ENCODE measurements at places on chromosomes 1 and 21.
A peak's percentile ranks its signal among the peaks of the same experiment; 100 is the strongest.

- no peak for DNase-seq
Observed at GRCh38 chr21:45228171-45228641, 59.5 kb downstream of the POFUT2 start.

DNA sequence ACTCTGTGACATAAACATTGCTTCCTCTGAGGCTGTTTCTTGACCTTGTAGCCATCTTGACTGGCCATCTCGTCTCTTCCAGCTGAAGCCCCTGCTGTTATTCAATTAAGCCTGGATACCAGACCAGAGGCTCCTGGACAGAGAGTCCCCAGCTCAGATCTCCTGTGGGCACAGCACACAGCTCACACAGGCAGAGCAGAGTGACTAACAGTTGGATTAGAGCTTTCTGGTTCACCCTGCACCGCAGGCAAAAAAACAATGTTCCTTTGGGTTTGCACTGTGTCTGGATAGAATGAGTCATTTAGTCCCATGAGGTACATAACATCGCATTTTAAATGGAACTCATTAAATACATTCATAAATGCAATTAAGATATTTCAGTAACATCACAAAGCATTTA is 33.4 kb upstream of the USH2A start:
- peak; percentile 78 for DNase-seq

DNA sequence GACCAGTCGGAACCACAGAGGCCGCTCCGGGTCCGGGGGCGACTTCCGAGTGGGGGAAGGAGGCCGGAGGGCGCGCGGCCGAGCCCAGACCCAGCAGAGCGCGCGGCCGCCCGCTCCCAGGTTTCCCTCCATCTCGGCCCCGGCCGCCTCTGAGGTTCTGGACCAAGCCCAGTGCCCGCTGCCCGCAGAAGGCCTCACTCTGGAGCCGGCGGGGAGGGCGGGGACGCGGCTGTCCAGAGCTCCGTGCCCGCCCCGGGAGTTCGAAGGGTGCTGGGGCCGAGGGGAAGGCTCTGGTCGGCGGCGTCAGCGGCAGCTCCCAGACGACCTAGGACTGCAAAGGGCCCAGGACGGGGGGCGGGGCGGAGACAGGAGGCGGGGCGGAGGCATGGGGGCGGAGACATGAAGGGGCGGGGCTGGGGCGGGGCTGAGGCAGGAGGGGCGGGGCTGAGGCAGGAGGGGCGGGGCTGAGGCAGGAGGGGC is 48.0 kb upstream of the SLC19A1 start:
- DNase-seq, result peak; percentile 96

GRCh38 chr1:60942291-60942690 is 140.1 kb upstream of the NFIA start:
- no peak for DNase-seq

DNA sequence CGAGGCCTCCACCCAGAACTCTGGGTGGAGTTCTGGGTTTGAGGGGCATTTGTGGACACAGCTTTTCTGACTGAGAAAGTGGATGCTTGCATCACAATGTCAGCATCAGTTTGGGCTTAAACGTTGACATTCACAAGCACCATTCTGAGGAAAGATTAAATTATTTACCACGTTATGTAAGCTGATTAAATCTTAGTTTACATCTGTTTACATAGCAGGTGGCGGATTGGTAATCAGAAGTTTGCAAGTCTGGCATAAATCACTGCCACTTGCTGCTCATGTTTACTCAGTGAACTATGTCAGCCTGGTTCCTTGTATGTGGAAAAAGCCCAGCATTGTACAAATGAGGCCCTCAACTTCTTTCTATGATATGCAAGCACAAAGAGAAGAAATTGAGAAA is 310.1 kb downstream of the PAPPA2 start:
- no peak for DNase-seq

- no peak for DNase-seq
Observed at GRCh38 chr1:167573035-167573434, 19.5 kb upstream of the CREG1 start.

DNA sequence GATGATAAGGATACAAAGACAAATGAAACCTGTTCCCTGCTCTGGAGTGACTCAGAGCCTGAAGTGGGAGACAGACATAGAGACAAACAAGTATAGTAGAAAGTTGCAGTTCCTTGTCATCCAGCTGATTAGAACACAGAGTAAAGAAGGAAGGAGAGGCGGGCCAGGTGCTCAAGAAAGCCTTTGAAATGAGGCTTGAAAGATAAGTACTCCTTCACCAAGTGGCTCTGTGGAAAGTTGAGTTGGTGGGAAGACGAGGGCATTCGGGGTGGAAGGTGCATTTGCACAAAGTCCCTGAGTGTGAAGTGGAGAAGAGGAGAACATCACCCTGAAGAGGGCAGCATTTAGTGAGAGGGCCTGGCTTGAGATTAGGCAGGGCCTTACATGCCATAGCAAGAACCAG is 17.0 kb downstream of the MARK1 start:
- no peak for DNase-seq

- no peak for DNase-seq
Observed at GRCh38 chr1:19828546-19828945, 13.5 kb upstream of the RNF186 start.

- no peak for DNase-seq
Observed at GRCh38 chr1:246091477-246091876, 415.6 kb downstream of the SMYD3 start.

- peak; percentile 81 for DNase-seq
Observed at GRCh38 chr1:85464497-85465098, 361 bp downstream of the DDAH1 start.

- DNase-seq, result peak; percentile 21
Observed at GRCh38 chr1:150259758-150260669, 2.4 kb downstream of the CA14 start.

DNA sequence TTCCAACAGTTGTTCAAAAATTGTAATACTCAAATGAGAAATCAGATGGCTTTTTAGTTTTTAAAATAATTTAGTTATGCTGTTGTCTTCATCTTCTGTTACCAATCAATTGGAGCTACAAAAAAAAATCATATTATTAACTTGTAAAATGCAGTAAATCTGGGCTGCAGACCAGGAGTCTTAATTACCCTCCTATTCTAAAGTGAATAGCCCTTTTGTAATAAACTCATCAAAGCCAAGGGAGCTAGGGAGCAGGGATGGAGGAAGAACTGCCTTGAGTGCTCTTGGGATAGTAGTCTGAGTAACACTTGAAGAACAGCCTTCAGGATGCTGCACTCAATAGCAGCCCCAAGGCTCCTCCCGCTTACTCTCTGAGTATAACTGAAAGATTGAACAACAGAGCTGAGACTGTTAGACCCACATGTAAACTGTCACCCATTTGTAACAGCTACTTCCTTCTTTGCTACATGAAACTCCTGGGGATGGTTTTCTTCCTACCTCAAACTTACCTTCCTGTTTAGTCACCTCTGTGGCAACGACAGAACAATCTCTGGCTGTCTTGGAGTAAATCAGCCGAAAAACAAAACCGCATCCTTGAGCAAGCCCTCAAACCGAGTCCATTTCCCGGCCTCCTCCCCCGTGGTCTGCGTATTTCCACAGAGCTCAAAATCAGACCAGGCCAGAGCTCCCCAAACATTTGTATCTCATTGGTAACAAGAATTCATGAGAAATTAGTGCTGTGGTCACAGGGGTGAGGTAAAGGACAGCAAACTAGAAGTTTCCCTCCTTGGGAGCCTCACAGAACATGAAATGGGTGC is 55.9 kb downstream of the CD58 start:
- no peak for DNase-seq

- DNase-seq, result no peak
Observed at GRCh38 chr1:37474697-37475379, 458 bp downstream of the ZC3H12A start.

GRCh38 chr1:18602533-18603211 is 28.0 kb upstream of the PAX7 start:
- DNase-seq, result no peak

- no peak for DNase-seq
Observed at GRCh38 chr1:23163395-23163794, 5.3 kb downstream of the LUZP1 start.

DNA sequence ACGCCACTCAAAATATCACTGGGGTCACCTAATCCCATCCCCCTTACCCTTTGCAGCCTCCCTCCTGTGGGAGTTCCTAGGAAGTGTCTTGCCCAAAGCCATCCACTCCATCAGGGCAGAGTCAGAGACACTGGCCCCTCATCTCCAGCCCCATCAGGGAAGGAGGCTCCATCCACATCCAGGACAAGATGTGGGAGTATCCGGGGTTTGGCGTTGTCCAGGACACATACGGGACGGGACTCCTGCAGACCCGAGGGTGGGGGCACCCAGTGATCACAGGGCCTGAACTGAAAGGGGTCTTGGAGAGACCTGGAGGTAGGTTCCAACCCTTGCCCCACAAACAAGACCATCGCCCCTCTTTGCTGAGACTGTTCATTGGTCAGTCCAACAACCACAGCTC is 348.2 kb downstream of the MATN1 start:
- DNase-seq, result no peak

GRCh38 chr1:48233666-48234485 is 11.4 kb downstream of the SLC5A9 start:
- DNase-seq, result no peak

GRCh38 chr1:37725851-37726613 is 33.7 kb downstream of the CDCA8 start:
- no peak for DNase-seq

DNA sequence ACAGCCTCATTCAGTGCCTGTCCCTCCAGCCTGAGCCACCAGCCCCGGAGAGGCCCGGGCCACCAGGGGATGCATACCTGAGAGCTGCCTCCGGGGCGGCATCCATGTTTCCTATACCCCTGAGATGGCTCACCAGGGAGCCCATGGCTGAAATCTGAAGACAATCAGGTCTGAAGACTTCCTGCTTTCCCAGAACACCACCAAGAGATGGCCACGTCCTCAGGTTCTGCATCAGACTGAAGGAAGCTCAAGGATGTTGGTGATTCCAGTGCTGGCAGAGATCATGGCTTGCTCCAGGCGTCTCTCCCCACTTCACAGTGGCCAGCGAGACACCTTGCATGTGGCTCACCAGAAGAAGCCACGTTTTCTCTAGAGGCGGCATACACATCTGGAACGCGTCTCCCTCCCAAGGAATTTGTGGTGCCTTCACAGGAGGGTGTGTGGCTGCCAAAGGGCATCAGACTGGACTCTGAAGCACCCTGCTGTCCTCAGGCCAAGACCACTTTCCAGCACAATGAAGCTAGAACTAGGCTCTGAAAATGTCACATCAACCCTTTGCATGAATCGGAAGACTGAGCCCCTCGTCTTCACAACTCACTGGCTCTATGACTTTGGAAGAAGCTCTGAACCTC is 170.7 kb upstream of the IRF2BP2 start:
- no peak for DNase-seq

DNA sequence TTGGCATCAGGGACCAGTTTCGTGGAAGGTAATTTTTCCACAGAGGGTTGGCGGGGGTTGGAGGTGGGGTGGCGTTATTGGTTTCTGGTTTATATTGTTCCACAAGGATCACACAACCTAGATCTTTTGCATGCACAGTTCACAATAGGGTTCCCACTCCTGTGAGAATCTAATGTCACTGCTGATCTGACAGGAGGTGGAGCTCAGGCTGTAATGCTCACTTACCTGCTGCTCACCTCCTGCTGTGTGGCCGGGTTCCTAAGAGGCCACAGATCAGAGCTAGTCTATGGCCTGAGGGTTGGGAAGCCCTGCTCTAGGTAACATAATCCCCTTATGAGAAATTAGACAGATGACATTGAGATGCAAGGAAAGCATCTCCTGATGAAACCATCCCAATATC is 12.6 kb downstream of the GBP5 start:
- DNase-seq, result no peak

GRCh38 chr1:247298701-247299100 is 33.0 kb downstream of the ZNF496 start:
- DNase-seq, result no peak

DNA sequence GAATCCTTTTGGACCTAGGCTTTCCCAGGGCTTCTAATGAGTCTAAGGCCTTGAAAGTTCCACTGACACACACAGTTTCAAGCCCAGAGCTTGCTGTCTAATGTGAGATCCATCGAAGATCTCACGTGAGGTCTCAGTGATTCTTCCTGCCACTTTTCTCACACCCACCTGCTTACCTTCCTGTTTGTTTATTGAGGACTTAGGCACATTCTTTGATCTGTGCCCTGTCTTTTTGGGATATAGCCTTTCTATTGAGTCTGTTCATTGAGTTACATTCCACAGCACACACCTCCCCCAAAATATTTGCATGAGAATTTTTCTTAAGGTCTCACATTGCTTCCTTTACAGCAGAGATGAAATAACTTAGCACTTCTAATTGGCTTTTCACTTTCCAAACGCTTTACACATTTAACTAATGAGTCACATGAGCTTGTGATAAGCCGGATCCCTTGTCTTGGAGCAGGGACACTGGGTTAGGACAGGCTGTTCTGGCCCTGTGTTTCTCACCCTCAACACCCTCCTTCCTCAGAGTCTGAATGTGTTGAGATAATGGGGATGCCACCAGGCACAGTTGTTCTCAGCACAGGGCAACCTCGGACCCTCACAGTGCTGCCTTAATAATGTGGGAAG is 288.3 kb downstream of the TM2D1 start:
- no peak for DNase-seq

DNA sequence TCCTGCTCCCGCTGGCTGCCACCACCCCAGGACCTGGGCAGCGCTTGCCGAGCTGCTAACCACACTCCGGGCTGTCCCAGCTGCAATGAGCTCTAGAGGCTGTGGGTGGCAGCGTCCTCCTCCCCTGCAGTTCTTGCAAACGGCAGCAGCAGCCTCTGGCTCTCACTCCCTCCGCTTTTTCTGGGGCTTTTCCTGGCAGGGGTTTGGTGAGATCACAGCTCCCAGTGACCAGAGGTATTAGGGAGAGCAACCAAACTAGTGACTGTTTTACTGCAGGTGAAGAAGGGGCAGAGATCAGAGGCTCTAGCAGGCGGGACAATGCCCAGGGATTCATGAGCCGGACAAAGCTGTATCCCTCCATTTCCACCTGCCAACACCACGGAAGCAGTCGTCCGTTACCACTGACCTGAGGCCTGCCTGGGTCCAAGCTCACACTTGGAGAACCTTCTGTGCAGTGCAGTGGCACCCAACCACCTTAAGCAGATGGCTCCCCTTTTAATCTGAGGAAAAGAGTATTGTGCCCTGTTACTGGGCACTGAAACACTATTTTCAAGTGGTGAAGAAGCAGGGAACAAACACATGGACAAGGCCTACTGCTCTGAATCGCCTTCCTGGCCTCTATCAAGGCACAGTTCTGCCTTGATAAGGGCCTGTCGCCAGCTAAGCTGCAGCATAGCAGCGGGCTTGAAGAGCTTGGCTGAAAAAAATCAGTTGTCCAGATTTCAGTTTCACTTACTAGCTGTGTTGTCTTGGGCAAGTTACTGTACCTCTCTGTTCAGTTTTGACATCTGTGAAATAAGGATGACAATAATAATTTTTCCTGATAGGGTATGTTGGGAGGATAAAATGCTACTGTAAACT is at the start of gene F5:
F5 (minus strand) TSS at position 87 of the 861 bp plus-strand sequence. CDS start 95 bp downstream, outside the sequence.
- DNase-seq, result peak; percentile 58

- DNase-seq, result no peak
Observed at GRCh38 chr1:243487649-243488227, 231.9 kb downstream of the SDCCAG8 start.

- no peak for DNase-seq
Observed at GRCh38 chr21:41378849-41379248, 17.0 kb downstream of the MX2 start.

DNA sequence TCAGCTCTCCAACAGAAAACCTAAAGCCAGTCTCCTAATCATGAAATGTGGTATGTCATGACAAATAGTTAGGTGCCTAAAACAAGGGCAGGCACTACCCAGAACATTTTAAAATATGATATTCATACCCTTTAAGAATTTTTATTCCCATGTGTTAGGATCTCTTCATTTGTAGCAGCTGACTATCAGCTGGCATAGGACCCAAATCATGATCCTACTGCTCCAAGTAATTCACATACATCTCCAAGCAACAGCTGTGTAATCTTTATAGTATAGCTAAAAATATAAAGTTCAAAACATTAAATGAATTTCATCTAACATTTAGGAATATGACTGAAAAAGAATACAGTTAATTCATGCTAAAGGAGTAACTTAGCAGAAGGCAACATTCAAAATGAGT is 57.5 kb downstream of the ENAH start:
- DNase-seq, result no peak

Data from SK-N-SH (cell line).